ACHN (cell line): ENCODE measurements at places on chromosomes 3 and 15.

GRCh38 chr3:117932441-117932840 lies 1102.2 kb downstream of the IGSF11 start:
- DNase-seq: no peak

DNA sequence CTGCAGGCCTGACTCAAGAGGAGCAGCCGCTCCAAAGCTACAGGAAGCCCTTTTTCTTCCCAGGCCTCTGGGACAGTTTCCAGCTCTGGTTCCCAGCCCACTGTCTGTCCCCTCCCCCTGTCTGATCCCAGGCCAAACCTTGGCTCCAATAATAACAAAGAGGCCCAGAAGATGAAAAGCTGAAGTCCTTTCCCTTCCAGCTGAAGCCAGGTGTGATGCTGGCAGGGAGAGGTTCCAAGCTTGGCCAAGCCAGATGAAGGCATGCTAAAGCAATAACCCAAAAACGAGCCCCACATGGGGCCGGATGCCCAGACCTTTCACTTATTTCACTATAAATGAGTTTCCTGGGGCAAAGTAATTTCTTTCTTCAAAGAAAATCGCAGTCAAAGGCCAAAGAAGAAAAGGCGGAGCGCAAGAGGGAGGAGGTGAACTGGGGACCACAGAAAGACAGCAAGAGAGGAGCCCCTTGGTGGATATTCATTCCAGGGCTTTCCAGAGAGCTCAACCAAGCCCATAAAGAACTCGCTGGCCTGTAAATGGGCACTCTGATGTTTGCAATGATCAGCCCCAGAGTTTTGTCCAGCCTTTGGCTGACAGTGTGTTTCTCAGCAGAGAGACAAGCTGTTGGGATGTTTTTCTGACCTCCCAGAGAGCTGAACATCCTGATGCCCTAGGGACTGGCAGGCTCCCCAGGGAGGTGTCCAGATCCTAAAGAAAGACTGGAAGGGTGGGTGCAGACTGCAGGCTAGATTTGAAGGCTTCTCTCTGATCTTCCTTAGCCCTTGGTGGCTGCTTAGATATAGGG lies 157.6 kb downstream of the UACA start:
- DNase-seq: no peak

GRCh38 chr3:98561727-98562521 lies 30.1 kb downstream of the GPR15 start:
- DNase-seq: no peak

GRCh38 chr3:167493244-167493643 lies 19.4 kb upstream of the SERPINI2 start:
- peak; percentile 31 for DNase-seq

DNA sequence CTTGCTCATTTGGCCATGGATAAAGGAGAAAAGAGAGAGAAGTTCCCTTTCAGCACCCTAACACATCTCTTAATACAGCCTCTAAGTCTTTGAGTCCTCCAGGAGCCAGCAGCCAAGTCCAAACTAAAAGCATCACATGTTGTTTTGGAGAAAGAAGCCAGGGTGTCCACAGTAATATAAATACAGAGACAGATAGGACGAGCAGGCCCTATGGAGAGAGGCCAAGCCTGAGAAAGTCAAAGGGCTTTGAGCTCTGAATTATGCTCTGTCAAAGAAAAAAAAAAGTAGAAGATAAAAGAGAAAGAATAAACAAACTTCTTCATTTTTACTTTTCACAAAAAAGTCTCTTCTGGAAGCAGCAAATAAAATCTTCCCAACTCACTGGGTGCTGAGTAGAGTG lies 92.4 kb upstream of the THBS1 start:
- DNase-seq: no peak

DNA sequence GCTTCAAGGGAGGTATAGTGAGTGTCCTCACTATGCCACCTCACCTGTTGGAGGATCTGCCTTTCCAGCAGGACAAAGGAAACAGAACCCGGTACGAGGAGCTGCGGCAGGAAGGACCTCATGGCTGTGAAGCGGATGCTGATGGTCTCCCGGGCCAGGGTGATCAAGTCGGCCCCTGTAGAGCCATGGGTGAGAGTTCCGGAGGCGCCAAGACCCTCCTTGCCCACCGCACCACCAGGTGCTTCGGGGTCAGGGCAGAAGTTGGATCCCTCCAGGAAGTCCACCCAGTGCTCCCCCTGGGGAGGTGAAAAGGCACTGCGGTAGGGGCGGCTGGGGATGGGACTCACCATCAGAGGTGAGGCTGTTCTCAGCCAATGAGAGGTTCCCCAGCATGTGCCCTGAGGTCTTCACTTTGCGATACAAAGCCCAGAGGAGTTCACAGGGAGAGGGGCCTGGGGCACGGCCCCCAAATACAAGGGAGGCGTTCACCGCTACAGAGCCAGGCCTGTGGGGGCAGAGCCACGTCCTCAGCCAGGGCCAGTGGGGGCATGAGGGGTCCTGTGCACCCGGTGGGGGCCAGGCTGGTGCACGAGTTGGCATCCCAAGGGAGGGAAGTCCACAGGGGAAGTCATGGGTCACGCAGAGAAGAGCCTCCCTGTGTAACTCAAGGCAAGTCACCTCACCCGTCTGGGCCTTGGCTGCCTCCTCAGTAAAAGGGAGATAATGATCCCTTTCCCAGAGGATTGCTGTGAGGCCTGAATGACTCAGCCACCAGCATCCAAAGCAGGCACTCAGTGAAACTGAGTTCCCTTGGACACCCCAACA lies 27.7 kb downstream of the C15orf39 start:
- no peak for DNase-seq
